Cerebellar nuclear complex (tissue), 1 donor: ENCODE measurements at places on chromosomes 7 and 10.

DNA sequence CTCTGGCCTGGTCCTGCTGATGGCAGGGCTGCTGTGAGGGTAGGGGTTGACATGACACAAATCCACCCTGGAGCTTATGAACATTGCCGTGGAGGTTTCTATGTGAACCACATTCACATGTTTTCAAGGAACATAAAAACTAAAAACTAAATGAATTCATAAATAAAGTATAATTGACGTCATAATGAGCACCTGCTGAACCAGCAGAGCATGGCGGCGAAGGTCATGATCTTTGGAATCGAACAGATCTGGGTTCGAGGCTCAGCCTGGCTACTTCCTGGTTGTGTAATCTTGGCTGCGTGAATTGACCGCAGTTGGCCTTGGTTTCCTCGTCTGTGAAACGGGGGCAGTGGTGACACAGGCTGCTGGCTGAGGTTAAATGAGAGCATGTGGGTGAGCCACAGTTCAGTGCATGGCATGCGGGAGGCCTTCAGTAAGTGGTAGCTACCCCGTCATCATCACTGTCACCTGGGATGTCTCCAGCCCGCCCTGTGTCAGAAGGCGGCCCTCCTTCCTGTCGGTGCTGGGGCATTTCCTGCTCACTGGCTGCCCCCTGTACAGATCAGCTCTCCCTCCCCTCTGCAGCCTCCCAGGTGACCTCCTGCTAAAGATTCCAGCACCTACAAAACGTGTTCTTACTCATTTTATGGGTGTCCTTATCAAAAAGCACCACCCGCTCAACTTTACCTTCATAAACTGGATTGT is 190.3 kb upstream of the SHH start:
- no peak for DNase-seq

DNA sequence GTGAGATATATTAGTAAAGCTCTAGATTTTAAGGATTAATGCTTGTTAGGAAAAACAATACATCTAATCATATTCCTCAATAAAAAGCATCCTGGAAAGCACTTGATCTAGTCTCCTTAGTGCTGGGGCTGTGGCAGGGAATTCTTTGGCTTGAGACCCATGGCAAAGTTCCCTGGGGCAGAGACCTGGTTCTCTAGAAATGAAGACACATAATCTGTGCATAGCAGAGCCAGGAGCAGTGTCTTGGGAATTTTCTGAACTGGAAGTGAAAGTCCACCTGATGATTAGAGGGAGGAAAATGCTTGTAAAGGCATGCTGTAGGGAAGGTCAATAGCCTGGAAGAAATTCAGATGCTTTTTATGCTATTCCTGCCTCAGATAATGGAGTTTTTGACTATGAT is 247.4 kb downstream of the CDK14 start:
- DNase-seq, result no peak

- no peak for DNase-seq
These were observed 1.5 kb upstream of the TRAPPC14 start for GRCh38 chr7:100160067-100160466.

DNA sequence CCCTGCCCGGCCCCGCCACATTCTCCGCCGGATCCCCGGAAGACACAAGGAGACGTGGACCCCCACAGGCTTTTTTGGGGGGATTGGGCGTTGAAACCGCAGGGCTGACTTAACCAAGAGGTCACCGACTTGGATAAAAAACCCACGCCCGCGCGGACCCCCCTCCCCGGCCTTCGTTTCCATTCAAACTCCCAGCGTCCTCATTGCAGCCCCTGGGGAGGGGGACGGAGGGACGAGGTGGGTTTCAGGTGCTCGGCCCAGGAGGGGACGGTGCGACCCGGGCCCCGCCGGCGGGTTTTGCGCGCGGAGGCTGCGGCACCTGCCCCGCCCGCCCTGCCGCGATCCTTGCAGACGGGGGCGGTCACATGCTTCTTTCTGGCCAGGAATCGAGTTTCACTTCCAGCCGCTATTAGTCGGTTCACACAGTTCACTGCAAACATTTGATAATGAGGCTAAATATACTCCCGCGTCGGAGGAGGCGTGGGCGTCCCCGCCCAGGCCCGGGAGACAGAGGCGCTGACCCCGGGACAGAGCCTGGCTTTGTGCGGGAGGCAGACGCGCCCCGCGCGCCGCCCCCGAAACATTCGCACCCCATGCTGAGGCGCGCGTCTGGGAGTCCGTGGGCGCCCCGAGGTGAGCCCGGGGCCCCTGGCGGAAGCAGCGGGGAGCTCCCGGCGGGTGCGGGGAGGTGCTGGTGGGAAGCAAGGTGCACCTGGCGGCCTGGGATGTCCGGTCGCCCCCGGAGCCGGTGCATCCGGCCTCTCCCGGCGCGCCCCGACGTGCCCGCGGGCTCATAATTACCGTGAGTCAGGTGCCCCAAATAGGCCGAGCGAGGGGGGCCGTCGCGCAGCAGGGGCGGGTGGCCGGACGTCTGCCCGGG is 2.7 kb upstream of the PDGFA start:
- DNase-seq, result no peak
